ENCODE measurements at places on chromosomes 1 and 21.

GRCh38 chr1:160952129-160952510, 2.5 kb downstream of the ITLN2 start:
- no peak for DNase-seq

DNA sequence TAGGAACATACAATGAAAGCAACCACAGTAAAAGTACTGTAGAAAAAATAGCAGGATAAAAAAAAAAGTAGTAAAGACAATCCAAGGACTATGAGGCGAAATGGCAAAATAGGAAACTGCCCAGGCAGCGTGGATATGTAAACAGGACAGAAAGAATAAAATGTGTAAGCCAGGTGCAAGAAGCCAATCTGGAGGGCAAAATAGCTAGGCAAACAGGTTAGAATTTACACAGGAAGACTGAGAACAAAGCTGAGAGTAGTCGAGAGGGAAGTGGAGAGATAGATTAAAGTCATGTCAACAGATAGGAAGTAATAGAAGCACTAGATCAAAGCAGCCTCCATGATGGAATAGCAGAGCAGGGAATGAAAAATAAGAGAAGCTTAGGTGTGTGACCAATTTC, 124.2 kb upstream of the B3GALT2 start:
- no peak for DNase-seq

- no peak for DNase-seq
Observed at GRCh38 chr21:41321211-41321907, 4.8 kb downstream of the FAM3B start.

DNA sequence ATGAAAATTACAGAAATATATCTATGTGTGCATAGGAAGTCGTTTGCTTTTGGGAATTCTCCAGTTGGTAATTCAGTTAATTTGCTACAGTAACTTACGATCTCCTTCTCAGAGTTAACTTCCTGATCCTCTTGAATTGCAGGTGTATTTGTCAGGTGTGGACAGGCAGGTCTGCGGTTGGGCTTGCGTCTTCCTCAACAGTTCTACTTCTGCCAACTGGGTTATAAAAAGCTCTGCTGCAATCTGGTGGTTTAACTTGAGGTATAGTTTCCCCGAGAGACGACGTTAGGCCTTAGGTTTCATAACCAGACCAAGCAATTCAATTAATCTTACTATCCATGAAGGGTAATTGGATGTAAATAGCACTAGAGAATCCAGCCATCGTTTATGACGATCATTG, 88.2 kb downstream of the GABPA start:
- no peak for DNase-seq

GRCh38 chr1:219564109-219564508, 48.8 kb downstream of the ZC3H11B start:
- DNase-seq, result no peak

GRCh38 chr1:21620011-21620410, 49.1 kb downstream of the RAP1GAP start:
- no peak for DNase-seq

GRCh38 chr1:85065550-85065949, 17.2 kb upstream of the MCOLN3 start:
- DNase-seq, result no peak

GRCh38 chr1:85393490-85393889, 71.5 kb downstream of the DDAH1 start:
- no peak for DNase-seq

DNA sequence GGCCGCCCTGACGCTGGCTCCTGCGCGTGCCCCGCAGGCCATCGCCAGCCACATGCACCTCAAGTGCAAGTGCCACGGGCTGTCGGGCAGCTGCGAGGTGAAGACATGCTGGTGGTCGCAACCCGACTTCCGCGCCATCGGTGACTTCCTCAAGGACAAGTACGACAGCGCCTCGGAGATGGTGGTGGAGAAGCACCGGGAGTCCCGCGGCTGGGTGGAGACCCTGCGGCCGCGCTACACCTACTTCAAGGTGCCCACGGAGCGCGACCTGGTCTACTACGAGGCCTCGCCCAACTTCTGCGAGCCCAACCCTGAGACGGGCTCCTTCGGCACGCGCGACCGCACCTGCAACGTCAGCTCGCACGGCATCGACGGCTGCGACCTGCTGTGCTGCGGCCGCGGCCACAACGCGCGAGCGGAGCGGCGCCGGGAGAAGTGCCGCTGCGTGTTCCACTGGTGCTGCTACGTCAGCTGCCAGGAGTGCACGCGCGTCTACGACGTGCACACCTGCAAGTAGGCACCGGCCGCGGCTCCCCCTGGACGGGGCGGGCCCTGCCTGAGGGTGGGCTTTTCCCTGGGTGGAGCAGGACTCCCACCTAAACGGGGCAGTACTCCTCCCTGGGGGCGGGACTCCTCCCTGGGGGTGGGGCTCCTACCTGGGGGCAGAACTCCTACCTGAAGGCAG, 23.4 kb upstream of the ARF1 start:
- peak; percentile 28 for DNase-seq

- no peak for DNase-seq
Observed at GRCh38 chr21:14844001-14844400, 220.8 kb downstream of the NRIP1 start.

DNA sequence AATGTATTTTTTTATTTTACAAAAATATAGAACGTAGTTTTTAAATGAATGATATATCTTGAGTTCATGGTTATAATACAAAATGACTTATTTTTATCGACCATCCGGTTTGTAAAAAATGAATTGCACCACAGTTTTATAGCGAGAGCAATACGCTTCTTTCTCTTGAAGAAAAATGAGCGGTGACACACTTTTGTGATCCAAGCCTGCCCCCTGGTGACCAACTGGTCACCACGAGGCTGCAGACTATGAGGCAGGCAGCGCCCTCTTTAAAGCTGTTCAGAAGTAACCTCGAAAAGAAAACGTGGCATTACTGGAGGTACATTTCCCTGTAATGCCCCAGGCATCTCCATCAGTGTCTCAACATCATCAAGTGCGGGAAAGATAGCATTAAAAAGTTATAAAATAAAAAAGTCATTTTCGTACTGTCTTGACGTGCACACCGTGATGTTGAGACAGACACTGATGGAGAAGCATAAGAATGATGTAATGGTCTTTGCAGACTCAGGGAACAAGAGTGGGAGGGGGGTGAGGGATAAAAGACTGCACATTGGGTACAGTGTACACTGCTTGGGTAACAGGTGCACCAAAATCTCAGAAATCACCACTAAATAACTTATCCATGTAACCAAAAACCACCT, 734.2 kb upstream of the ADAMTS5 start:
- peak; percentile 37 for DNase-seq

DNA sequence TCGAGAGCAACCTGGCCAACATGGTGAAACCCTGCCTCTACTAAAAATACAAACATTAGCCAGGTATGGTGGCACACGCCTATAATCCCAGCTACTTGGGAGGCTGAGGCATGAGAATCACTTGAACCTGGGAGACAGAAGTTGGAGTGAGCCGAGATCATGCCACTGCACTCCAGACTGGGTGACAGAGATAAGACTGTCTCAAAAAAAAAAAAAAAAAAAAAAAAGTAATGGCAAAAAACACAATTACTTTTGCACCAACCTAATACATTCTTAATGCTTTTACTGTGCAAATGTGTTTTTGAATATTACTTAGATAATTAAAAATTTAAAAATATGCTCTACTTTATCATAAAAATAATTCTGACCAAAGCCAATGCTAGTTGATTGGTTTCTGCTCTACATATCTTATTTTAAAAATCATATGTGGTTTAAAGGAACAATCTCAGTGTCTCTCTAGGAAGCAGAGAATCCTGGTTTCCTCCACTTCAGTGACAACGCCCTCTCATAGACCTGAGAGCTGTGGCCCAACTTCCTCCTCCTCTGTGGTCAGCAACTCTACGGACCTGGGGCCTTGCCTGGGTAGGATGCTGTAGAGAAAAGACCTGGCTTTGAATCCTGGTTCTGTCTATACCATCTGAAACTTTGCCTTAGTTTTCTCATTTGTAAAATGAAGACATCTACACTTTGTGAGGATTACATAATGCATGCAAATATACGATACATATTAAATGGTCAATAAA, 64.7 kb downstream of the TGFBR3 start:
- DNase-seq, result no peak

GRCh38 chr1:76238094-76238628, 163.6 kb downstream of the ST6GALNAC3 start:
- DNase-seq, result no peak

DNA sequence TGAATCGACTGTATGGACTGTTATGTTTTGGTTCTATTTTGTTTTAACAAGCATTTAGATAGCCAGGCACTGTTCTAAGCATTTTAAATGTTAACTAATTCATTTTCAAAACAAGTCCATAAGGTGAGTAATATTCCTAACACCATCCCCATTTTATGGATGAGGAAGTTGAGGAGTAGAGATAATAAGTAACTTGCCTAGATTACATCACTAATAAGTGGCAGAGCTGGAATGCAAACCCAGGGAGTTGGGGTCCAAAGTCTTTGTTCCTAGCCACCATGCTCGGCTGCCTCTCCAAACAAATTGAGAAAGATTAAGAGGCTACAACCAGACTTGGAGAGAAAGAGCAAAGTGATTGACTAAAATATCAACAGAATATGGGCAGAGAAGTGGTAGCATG, 12.6 kb upstream of the LEPR start:
- no peak for DNase-seq

- DNase-seq, result no peak
Observed at GRCh38 chr1:66323958-66324625, 209.9 kb upstream of the SGIP1 start.

Measured in activated T-helper 2 cell treated with anti-CD3 and anti-CD28 coated beads, Interferon-gamma antibody, Interleukin-2, Interleukin-4, amounts not matched to agents 10 μg/mL and 5 μg/mL and 100 μg/mL, durations not matched to agents 14 hours and 24 hours and 36 hours (primary cell).